ENCODE measurements at places on chromosomes 1 and 21.
A peak's percentile ranks its signal among the peaks of the same experiment; 100 is the strongest.

DNA sequence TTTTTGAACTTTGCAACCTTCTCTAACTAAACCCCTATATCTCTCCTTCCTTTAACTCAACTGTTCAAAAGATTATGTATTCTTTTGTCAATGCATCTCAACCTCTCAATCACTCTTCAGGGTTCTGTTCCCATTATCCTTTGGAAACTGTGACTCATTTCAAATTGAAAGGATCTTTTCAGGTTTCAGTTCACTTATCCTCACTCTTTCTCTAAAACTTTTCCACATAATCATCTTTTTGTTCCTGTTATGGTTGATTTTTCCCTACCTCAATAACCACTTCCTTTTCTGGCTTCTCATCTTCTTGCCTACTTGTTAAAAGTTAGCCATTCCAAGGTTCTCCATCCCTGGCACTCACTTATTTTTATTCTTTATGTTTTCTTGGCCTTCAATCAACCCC is 56.2 kb upstream of the NUF2 start:
- no peak for DNase-seq

GRCh38 chr1:201155354-201155753 is 1.1 kb upstream of the TMEM9 start:
- no peak for DNase-seq

- DNase-seq: no peak
Measured at GRCh38 chr1:17084787-17085186, 31.0 kb upstream of the SDHB start.

DNA sequence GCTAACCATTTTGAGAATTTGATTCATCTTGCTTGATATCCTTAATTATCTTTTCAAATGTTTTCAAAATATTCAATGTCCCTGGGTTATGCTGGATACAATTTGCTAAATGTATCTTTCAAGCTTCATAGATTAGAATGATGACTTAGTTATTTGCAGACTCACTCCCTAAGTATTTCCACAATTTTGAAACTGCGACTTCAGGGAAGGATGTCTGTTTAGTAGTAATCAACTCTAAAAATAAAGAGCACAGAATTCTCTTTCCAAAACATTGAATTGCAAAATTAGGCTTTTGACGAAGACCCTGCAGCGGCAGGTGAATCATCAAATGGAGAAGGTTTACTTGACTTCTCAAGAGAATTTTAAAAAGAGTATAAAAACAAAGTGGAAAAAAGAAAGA is 14.2 kb downstream of the RGS1 start:
- DNase-seq: no peak

DNA sequence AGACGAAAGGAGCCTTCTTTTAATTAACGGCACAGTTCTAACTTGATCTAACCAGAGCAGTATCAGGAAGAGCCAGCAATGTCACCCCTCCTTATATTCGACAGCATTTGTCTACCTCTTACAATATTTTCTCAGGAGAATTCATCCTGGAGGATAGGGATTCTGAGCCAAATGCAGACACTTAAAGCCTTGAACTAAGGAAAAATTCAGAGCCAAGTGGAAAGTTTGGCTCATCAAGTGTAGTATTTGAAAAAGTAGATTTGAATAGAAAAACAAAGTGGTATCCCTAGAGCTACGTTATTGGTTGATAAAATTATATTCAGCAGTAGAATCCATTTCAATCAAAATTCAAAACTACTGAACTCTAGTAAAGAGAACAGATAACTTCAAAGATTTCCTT is 732.0 kb upstream of the ADGRL2 start:
- DNase-seq: no peak

- DNase-seq: no peak
Measured at GRCh38 chr21:38380481-38381137, 117.7 kb downstream of the ERG start.

DNA sequence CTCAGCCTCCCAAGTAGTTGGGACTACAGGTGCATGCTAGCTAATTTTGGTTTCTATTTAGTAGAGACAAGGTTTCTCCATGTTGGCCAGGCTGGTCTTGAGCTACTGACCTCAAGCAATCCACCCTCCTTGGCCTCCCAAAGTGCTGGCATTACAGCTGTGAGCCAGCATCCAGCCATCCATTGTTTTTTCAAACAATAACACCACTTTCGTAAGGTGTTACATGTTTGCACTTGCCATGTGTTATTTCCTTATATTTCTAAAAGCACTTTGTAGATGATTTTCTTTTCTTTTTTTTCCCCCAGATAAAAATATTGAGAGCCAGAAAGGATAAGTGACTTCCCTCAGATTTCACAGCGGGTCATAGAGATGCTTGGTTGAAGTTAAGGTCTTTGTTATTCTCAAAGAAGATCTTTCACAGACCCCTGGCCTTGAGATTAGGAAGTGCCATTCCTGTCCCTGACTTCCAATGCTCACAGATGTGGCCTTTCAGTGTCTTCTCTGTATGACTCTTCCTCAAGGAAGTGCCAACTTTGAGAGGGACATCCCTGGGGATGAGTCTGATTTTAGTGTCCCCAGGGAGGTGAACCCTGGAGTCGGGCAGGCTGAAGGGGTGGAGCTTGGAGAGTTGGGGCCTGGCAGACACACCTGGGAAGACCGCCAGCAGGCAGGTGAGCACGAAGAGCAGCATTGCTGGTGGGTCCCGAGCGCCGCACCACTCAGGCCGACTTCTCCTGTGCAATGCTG is 6.3 kb downstream of the PIGR start:
- no peak for DNase-seq

GRCh38 chr1:117698398-117699160 is 92.7 kb downstream of the TENT5C start:
- DNase-seq: no peak

DNA sequence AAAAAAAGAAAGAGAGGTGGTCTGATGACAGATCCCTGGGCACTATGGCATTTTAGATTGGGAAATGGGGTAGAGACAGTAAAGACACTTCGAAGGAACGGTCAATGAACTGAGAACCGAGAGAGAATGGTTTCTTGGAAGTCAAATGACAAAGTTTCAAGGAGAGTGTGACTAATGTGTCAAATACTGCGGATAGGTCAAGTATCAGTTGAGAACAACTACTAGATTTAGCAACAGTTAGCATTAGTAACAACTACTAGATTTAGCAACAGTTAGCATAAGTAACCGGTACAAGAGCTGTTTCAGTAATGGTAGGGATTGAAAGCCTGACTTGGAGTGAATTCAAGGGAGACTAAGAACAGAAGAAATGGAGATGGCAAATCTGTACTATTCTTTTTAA is 35.0 kb downstream of the UROD start:
- DNase-seq: no peak

DNA sequence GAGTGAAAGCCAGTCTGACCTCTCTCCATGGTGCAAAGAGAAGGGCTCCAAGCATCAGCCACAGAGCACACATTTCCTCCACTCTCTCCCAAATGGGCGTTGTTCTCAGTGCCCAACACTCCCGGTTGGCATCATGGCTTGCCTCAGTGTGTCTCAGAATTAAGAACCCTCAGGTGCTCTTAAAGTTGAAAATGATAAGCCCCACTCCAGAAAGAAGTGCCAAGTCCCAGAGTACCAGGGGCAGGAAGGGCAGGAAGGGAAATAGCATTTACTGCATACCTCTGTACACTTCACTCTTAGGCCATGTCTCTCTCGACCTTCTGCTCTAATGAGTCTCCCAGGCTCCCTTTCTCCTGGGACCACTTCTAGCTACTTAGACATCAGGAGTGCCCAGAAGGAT is 15.2 kb upstream of the ARHGEF2 start:
- no peak for DNase-seq

- DNase-seq: peak; percentile 79
Measured at GRCh38 chr1:243598433-243598832, 251.6 kb downstream of the AKT3 start.

DNA sequence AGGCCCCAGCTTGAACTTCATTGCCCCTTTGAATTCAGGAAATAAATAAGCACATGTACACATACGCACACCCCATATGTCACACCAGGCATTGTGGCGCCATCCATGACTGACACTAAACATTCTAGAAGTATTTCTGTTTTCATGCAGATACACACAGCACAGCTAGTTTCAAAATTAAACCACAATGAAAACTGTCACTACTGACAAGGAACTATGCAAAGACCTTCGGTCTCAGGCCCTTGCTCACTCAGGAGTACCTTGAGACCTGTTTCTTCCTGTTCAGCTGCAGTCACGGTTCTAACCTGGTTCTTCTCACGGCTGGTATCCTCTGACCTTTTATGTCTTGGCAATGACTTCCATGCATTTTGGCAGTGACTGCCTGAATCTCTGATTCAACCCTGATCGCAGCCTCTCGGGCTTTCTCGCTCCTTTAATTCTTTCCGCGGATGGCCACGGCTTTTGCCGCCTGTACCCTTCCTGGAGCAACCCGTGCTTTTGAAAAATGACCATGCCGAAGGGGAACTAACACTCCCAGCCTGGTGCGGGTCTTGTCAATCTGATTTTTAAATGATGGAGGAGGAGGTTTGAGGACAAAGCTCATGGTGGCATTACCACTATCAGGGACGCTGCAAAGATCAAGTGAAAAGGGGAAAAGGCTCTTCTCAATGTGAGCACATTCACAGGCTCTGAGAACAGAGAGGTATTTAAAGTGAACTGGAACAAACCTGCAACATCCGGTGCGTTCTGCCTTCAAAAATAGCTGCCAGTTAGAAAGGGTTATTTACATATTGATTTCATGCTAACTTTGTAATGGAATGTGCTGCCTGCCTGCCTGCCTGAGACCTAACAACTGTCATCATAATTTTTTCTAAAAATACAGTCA is 384.6 kb downstream of the RRAGC start:
- no peak for DNase-seq

DNA sequence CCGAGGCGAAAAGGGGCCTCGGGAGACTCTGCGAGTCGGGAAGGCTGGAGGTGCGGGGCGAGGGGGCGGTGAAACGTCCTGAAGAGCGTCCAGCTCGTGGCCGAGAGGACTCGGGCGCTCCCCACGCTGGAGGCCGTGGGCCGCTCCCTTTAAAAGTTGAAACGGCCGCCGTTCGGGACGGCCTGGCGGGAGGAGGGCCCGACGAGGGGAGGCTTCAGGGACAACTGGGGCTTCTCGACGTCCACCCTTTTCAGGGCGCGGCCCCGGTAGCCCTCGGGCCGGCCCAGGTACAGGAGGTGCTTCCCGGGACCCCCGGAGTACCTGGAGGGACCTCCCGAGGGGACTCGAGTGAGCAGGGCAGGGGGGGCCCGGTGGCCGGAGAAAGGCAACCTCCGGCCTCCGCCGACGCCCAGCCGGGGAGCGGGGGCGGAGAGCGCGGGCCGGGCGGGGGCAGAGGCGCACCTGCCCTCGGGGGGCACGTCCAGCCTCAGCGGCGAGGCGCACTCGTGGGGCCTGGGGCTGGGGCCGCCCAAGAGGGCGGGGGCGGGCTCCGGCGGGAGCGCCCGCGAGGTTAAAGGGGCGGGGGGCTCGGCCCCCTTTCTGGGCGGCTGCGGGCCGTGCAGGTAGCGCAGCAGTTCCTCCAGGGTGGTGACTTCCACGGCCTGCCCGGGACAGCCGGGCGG is 14.0 kb downstream of the SEMA6C start:
- DNase-seq: no peak

- peak; percentile 97 for DNase-seq
Measured at GRCh38 chr1:23100074-23100748, 68.4 kb downstream of the LUZP1 start.

All from skeletal muscle cell (primary cell).